Fibroblast of lung (primary cell): ENCODE measurements at places on chromosomes 1 and 21. TPM values are rescaled to one million over a fixed set of nuclear protein-coding genes. Genes with fewer than 3 reads are reported as not detected.

Gene KIAA0040
- under 0.01 and 0.17 TPM in 2 replicates for total RNA-seq

Gene TRPM2
- not detected in 2 replicates for total RNA-seq

Gene JTB
- total RNA-seq: 98.9 and 131 TPM in 2 replicates

Gene NHLH2
- not detected in 2 replicates for total RNA-seq

Gene PLA2G2A
- total RNA-seq: 0.77 TPM in 1 of 2 replicates, not detected in the other

DNA sequence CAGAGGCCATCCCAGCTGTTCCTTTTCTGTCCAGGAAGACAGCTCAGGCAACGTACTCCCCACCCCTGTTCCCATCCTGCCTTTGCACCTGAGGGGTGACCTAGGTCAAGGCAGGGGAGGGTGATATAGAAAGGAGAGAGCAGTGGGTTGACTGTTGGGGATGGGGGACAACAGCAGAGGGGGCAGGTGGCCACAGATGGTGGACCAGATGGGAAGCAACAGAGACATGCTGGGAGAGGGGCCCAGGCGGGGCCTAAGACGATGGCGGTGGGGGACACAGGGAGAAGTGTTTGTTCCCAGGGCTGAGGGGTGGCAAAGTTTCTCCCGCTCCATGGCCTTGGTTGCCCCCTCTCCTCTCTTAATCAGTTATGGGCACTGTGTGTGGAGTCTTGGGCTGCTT, 6.3 kb downstream of the CELSR2 start:
- no peak for DNase-seq

DNA sequence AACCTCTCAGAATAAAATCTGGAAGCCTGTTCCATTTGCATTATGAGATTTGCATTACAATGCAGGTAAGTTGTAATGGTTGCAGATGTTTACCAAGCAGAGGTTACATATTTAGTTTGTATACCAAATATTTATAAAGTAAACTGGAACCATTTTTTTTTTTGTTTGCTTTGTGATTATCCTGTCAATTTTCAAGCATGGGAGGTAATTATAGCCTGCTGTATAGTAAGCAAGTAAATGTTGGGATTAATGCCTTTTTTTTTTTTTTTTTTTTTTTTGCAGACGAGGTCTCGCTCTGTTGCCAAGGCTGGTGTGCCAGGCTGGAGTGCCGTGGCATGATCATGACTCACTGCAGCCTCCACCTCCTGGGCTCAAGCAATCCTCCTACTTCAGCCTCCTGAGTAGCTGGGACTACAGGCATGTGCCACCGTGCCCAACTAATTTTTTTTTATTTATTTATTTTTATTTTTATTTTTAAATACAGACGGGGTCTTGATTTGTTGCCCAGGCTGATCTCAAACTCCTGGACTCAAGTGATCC, 21.0 kb downstream of the NFYC start:
- no peak for DNase-seq

DNA sequence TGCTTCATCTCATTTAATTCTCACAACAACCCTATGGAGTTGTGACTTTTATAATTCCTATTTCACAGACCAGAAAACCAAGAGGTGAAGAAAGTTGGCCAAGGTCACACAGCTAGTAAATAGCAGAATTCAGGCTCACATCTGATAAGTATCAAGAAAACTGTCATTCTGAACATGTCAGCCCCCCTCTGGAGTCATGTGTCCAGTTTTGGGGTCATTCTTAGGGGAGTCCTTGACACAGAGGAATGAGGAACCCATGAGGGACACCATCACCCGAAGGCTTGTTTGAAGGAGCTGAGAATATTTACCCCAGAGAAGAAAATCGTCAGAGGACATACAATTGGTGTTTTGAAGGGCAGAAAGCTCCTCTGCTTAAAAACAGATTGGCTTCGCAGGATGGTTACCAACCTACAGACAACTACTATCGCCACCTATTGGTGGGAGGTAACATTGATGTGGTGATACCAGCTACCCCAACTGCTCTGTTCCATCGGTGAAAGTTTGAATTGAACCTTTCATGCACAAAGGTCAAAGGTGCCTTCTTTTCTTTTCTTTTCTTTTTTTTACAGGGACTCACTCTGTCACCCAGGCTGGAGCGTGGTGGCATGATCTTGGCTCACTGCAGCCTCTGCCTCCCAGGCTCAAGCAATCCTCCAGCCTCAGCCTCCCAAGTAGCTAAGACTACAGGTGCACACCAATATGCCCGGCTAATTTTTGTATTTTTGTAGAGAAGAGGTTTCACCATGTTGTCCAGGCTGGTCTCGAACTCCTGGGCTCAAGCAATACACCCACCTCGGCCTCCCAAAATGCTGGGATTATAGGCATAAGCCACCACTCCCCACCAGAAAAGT, 31.3 kb downstream of the NCMAP start:
- peak; percentile 69 for DNase-seq

- DNase-seq: no peak
These were observed 43.6 kb downstream of the CTTNBP2NL start for GRCh38 chr1:112439592-112439991.

DNA sequence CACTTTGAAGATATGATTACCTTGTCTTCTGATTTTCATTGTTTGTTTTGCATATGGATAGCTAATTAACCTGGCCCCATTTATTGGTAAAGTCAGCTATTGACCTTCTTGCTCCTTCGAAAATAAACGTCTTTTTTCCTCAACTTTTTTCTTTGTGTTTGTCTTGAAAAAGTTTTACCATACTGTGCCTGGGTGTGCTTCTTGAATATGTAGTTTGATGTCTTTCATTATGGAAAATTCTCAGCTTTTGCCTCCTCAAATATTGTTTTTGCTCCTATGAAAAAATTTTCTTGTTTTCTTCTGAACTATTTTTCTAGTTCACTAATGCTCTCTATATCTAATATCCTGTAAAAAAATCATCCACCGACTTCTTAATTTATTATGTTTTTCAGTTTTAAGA, 25.0 kb downstream of the LHX8 start:
- no peak for DNase-seq

- DNase-seq: peak; percentile 63
These were observed 60.0 kb upstream of the IVNS1ABP start for GRCh38 chr1:185376840-185377635.

DNA sequence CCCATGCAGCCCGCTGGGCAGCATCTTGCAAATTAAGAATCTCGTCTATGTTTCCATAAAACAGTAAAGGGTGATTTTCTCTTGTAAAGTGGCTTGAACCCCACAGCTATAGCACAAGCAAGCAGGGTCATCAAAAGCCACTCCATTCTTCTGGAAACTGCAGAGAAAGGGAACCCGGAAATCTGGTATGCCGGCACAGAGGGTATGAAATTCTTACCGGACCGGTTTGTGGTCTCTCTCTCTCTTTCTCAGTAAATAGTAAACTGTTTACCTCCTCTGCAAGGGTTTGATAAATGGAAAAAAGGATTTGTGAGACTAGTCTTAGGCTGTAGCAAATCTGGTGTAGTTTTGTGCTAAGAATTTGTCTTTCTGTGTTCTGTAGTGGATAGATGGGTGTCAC, 2.7 kb upstream of the ADSS2 start:
- no peak for DNase-seq

GRCh38 chr21:38721055-38721454, 84.7 kb upstream of the ETS2 start:
- DNase-seq: no peak

DNA sequence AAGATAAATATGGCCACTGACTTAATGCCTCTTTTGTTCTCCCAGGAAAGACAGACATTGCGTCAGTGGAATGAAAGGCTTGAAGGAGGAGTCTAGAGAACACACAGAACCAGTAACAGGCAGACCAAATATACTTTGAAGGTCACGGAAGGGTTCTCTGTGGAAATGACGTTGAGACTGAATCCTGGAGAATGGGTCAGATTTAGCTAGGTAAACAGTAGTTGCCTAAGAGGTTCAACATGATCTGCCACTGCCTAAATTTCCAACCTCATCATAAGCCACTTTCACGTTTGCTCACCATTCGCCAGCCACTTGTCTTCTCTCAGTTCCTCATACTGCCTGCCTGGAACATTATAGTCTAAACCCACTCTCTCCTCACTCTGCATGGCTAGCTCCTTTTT, 20.5 kb downstream of the PLA2G4A start:
- DNase-seq: no peak
